ENCODE measurements at places on chromosomes 16 and 17.
A peak's percentile ranks its signal among the peaks of the same experiment; 100 is the strongest.

DNA sequence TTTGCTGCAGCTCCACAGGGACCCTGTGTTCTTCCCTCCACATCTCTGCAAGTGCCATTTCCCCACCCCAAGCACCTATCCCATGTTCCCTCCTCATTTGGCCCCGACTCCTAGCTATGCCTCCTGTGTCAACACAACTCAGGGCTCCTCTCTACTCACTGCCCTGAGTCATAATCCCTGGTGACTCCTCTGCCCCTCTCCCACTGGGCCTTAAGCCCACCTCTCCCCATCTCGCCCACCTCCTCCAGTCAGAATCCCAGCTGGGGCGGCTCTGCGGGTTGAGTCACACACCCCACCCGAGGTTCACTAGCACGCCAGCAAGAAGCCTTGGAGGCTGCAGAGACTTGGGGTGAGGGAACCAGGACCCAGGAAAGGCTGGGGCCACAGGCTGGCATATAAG lies 346.2 kb downstream of the FOXL1 start:
- DNase-seq: no peak

- no peak for DNase-seq
Observed at GRCh38 chr16:56611281-56611833, 3.0 kb downstream of the MT2A start.

DNA sequence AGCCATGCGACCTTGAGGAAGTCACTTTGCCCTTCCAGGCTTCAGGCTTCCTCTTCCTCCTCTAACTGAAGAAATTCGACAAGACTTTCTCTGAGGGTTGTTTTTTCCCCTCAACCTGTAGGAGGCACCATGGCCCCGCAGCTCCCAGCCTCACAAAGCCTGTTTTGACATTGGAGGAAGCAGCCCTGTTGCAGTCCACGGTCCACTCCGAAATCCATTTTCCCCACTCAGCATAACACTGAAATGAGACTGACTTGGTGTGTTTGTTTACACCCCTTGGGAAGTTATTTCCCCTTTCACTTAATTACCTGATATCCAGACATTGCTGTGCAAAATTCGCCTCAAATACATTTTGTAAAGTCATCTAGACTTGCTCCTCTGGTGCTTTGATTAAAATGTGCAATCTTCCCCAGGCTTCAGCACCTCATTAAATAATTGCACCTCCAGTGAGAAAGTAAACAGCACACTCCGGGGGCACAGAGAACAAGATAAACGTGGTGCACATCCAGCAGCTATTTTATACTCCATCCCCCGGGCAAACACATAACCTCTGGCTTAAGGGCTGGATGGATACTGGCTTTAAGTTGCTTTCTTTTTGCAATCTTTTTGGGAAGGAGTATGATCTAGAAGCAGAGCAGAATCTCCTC lies 41.4 kb upstream of the PIRT start:
- no peak for DNase-seq

- no peak for DNase-seq
Observed at GRCh38 chr17:19260958-19261357, 23.8 kb downstream of the EPN2 start.

DNA sequence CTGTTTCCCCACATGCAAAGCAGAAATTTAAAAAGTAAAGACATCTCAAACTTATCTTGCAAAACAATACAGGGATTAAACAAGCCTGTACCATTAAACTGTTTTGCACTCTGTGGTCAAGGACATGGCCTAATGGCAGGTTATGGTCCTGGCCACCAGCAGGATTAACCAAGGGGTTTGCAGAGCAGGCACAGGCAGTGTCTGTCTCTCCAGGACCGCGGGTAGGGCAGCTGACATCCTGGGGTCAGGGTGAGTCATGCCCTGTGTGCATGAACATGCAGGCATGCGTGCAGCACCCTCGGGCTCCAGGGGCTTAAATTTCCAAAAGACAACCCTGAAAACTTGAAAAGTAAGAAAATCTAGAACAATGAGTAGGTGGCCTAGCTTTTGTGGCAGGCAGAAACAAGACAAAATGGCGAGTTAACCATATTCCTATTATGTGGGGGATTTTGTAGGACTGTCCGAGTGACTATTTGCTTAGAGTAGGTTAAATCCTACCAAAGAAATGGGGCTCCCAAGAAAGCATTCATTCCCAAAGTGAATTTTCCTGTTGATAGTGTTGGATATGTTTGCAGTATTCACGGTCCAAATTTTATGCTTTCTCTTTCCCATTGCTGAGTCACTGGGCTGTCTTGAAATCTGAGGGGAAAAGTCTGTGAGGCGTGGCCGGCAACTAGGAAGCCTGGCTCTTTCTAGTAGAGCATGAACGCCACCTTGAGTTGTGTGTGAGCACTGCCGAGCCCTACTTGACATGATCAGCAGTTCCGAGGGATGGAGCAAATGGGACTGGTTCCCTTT lies 158.4 kb upstream of the FAM20A start:
- DNase-seq: peak; percentile 31

GRCh38 chr16:49608779-49609178 lies 235.2 kb downstream of the C16orf78 start:
- DNase-seq: no peak

DNA sequence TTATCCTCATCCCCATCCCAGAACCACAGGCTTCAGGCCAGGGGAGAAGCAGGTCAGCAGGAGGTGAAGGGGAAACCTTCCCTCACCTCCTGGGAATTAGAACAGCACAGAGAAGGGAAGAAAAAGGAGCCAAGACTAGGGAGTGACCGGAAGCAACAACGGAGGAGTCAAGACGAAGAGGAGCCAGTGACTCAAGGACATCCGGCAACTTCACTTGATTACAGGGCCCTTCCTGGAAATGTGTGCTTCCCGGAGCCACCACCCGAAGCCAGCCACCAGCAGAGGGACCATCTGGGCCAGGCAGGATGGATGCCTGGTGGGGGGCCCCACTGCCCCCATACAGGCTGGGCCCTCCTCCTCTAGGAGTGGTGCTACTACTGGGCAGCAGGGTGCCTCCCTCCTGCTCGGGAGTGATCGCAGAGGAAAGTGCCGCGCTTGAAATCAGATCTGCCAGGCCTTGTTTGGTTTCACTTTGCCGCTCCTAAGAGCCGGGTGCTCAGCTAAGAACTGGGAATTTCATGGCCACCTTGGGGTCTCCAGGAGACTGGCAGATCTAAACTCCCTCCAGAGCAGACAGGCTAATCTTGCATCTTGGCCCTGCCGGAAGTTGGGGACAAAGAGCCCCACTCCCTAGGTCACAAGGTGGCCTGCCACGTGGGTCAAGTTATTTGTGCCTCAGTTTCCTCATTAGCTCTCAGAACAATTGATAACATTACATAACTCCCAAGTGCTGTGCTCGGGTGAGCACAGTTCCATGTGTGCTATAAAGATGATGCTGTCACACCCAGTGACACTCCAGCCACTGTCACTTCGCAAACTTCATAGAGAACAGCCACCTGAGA lies 6.6 kb downstream of the CDC42EP4 start:
- DNase-seq: no peak

DNA sequence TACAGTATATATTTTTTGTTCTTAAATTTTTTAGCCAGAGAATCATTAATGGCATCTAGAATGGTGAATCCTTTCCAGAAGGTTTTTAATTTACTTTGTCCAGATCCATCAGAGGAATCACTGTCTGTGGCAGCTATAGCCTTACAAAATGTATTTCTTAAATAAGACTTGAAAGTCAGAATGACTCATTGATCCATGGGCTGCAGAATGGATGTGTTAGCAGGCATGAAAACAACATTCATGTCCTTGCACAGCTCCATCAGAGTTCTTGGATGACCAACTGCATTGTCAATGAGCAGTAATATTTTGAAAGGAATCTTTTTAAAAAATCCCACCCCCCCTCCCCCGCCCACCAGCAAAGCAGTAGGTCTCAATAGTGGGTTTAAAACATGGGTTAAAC lies 51.4 kb downstream of the CACNG1 start:
- DNase-seq: no peak

GRCh38 chr16:80981103-80981502 lies 25.6 kb downstream of the CMC2 start:
- DNase-seq: no peak

GRCh38 chr17:39238311-39238972 lies 12.7 kb upstream of the STAC2 start:
- peak; percentile 90 for DNase-seq

DNA sequence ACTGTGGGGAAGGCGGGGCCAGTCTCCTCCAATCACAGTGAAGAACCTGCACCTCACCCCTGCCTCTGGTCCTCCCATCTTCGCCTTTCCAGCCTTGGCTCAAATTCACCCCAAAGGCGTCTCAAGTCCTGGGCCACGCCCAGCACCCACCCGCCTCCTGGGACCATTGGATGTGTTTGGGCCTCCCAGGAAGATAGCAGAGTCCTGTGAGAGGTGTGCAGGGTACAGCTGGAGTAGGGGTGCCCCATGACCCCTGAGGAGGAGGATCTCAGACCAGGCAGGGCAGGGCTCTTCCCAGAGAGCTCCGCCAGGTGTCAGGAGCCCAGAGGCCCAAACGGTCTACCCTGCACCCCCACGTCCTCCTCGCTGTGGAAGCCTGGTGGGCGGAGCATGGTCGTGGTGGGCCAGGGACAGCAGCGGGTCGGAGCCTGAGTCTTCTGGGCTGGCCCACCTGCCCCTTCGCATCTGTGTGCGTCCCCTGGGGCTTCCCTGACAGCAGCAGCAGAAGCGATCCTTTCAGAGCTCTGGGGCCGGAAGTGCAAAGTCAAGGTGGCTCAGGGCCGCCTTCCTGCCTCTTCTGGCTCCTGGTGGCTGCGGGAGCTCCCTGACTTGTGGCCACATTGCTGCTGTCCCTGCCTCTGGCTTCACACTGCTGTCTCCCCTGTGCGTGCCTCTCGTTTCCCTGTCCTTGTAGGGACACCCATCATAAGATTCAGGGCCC lies 34.9 kb upstream of the ZNF469 start:
- DNase-seq: peak; percentile 11

GRCh38 chr17:33140413-33141099 lies 148.9 kb downstream of the SPACA3 start:
- DNase-seq: no peak

DNA sequence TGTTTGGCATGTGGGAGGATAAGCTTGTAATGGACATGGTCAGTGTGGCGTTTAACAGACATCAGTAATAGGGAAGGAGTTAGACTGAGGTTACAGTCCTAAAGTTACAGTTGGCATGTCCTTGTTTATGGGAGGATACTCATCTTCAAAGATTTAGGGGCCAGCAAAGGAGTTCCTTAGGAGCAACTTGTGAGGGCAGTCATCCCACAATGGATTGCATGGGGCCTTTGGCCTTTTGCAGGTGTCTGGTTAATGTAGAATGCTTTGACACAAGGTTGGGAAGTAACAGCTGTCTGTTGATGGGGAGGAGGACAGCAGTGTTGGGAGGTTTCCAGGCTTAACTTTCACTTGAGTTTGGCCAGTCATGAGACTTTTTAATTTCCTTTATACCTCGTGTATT lies 2.2 kb downstream of the NUBP1 start:
- DNase-seq: no peak

DNA sequence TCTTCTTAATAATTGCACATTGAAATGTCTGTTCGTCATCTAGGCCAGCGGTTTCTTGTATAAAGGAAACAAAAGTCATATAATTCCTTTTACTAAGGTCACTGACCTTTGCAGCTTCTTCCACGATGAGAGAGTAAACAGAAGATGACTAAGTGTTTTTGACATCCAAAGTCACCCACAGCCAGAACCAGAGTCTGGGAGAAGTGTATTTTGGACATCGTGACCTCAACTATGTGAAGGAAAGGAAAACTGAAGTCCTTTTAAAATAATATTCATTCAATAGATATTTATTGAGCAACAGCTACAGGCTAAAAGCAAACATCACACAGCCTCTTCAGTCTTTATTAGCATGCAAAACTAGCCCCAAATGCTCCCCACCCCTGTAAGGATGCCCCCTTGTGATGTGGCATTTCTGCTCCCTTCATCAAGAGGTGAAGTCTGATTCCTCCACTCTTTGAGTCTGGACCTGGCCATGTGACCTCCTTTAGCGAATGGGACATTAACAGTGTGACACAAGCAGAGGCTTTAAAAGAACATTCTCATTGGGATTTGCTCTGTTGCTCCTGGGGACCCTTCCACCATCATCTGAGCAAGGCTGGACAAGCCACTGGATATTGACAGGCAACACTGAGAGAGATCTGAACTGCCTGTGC lies 8.1 kb upstream of the PMP22 start:
- DNase-seq: no peak

DNA sequence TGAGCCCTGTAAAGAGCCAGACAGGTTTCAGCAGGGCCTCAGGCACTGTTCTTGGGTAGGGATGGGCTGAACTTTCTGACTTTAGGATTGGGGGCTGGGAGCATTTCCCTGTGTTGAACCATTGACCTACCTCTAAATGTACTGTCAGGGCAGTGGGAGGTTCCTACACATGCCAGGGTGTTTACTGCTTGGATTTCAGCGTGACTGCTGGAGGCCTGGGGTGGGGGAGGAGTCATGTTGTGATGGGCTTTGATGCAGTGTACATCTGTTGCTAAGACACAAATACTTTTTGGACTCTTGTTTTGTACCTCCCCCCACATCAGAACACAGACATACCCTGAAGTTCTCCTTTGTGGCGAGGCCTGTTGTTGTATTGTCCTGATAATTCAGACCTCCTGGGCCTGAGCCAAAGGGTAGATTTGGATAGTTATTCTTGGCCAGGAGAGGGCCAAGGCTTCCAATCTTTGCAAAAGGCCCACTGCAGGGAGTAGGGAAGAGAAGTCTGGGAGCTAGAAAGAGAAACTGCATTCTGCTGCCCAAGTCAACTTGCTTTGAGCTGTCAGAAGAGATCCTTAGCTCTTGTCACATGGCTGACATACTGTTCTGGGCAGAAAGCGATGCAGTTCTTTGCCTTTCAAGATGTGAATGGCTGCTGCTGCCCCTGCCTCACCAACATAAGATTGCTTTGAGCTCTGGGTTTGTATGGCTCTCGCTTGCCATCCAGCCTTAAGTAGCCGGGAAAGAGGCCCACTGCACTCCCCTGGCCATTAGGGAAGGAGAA lies 3.7 kb downstream of the NFE2L1 start:
- DNase-seq: peak; percentile 16

GRCh38 chr17:17812211-17813054 lies 24.4 kb downstream of the SREBF1 start:
- peak; percentile 71 for DNase-seq

DNA sequence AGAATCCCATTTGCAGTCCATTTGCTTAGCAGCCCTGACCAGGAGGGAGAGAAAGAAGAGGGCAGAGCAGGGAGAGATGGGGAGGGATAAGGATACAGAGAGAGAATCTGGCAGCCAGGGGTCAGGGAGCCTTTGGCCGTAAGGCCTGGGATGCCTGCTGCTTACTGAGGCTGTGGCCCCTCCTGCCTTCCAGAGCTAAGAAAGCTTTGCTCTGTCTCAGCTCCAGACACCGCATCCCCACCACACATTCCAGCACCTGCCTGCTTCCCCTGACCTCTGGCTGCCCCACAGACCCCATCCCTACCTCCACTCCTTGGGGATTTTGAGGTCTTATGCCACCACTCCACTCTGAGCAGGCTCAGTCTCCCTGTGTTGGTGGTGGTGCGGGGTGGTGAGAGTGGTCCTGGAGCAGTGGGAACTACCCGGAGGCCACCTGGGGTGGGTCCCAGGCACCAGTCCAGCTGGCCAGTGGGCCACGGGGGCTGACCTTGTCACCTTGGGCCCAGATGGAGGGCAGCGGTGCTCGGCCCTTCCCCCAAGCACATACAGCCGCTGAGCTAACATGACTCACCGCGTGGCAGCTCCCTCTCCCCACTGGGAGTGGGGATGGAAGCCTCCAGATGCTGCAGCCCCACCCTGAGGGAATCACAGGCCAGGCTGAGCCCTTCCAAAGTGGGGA lies 58.3 kb downstream of the RAI1 start:
- DNase-seq: no peak

GRCh38 chr16:23026784-23027362 lies 122.4 kb downstream of the USP31 start:
- DNase-seq: no peak

- no peak for DNase-seq
Observed at GRCh38 chr16:57786632-57787518, 15.4 kb downstream of the KIFC3 start.
